ENCODE measurements at places on chromosomes 7 and 10.

GRCh38 chr10:115936926-115937767 is 335.9 kb downstream of the GFRA1 start:
- no peak for DNase-seq

- no peak for DNase-seq
Observed at GRCh38 chr7:119572541-119572940, 700.4 kb upstream of the KCND2 start.

DNA sequence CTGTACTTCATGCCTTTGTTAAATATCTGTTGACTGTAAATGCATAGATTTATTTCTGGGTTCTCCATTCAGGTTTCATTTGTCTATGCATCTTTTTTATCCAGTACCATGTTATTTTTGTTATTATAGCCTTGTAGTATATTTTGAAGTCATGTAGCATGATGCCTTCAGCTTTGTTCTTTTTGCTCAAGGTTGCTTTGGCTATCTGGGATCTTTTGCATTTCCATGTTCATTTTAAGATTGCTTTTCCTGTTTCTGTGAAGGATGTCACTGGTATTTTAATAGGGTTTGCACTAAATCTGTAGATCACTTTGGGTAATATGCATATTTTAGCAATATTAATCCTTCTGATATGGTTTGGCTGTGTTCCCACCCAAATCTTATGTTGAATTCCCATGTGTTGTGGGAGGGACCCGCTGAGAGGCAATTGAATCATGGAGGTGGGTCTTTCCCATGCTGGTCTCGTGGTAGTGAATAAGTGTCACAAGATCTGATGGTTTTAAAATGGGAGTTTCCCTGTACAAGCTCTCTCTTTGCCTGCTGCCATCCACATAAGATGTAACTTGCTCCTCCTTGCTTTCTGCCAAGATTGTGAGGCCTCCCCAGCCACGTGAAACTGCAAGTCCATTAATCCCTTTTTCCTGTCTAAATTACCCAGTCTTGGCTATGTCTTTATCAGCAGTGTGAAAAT is 302.8 kb upstream of the SEMA3C start:
- DNase-seq, result no peak

DNA sequence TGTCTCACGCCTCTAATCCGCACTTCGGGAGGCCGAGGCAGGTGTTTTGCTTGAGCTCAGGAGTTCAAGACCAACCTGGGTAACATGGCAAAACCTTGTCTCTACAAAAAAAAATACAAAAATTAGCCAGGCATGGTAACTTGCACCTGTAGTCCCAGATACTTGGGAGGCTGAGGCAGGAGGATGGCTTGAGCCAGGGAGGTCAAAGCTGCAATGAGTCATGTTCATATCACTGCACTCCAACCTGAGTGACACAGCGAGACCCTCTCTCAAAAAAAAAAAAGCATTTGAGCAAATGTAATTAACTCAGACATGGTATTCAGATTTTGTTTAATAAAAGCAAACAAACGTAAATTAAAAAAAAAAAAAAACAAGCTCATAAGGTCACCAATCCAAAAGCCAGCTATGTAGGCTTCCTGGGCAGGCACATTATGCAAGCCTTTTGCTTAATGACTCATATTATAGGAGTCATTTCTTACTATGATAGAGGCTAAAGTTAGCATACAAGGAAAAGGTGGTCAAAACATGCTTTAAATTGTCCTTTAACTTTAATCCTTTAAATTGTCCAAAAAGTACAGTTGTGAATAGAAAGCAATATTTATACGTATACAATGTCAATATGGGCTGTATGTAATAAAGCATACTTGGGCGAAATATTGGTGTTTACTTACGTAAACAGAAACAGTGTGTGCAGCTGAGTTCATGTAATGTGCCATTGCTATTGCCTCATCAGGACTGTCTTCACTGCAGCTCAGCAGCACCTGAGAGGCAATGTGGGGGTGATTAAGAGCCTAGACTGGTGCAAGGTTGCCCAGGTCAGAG is 13.0 kb downstream of the AKR1D1 start:
- no peak for DNase-seq
